Stimulated activated CD4-positive, alpha-beta T cell treated with anti-CD3 and anti-CD28 coated beads, Interleukin-1b, Interleukin-23, amount 100 ng/mL, for 1 hour (primary cell): ENCODE measurements at places on chromosomes 11 and 22.
A peak's percentile ranks its signal among the peaks of the same experiment; 100 is the strongest.

- no peak for DNase-seq
These were observed 510.8 kb downstream of the NELL1 start for GRCh38 chr11:21180182-21180581.

DNA sequence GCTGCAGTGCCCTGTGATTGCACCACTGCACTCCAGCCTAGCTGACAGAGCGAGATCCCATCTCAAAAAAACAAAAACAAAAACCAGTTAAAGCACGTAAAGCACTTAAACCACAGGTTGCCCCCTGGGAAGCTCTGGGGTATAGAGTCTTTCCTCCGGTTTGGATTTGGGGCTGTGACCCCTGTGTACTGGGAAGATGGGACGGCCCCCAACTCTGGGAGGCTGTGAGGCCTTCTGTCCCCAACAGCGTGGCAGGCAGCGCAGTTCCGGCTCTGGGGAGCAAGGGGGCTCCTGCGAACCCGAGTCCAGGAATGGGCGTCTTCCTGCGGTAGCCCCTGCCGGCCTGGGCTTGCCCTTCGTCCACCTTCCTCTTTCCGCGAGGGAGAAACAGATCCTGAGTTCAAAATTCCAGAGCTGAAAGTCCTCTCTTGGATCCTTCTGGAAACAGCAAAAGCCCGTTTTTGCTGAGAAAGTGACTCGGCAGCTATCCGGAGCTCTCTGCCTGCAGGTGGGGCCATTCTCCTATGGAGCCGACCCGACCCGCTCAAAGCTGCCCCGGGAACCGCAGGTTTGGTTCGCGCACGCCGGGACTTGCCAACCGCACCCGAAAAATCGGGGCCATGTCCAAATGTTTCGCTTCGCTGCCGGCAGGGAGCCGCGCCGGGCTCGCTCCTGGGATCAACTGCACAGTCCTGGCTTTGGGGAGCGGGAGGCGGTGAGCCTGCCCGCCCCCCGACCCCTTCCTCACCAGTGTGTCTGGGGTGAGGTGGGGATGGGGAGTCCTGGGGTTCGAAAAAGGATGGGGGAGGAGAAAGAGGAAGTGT, 36.3 kb upstream of the POLA2 start:
- DNase-seq, result peak; percentile 14

DNA sequence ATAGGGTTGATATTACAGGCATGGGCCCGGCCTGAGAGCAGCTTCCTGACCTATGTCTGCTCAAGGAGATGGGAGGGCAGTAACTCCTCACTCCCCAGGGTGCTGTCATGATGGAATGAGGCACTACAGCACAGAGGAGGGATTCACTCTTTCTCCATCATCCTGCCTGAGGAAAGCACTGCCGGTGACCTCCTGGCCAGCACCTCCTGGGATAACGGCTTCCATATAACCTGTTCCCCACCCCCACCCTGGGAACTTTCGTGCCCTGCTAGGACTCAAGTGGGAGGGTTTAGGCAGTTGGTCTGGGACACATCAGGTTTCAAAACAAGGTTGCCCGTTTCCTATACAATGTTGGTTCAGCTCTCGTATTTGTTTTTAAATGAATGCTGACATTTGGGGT, 42.7 kb upstream of the MN1 start:
- DNase-seq, result no peak

- DNase-seq, result no peak
These were observed 10.7 kb downstream of the OLFML1 start for GRCh38 chr11:7495882-7496551.

GRCh38 chr11:94186342-94187203, 57.9 kb downstream of the PANX1 start:
- no peak for DNase-seq

- no peak for DNase-seq
These were observed 1.1 kb upstream of the DIXDC1 start for GRCh38 chr11:111936040-111936540.

DNA sequence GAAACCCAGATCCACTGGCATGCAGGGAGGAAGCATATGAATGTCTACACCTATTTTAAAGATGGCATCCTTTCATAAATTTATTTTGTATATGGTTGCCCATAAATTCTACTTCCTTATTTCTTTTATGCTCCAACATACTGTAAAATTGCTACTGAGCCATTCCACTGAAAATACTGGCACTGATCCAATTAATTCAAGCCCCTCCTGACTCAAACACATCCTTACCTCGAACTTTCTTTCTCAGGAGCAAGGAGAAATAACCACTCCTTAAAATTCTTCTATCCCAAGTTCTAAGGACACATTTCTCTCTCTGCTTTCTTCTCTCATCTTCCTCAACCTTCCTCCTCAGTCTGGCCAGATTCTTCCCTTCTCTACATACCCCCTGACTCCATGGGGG, 5.5 kb upstream of the NXF1 start:
- no peak for DNase-seq

- no peak for DNase-seq
These were observed 2.4 kb downstream of the BRSK2 start for GRCh38 chr11:1392111-1392510.
